Effector CD4-positive, alpha-beta T cell (primary cell): ENCODE measurements at places on chromosomes 6 and 20.

GRCh38 chr6:161373905-161374451, 100.1 kb upstream of the AGPAT4 start:
- peak; percentile 43 for DNase-seq

GRCh38 chr6:44135173-44135758, 7.9 kb downstream of the TMEM63B start:
- no peak for DNase-seq

DNA sequence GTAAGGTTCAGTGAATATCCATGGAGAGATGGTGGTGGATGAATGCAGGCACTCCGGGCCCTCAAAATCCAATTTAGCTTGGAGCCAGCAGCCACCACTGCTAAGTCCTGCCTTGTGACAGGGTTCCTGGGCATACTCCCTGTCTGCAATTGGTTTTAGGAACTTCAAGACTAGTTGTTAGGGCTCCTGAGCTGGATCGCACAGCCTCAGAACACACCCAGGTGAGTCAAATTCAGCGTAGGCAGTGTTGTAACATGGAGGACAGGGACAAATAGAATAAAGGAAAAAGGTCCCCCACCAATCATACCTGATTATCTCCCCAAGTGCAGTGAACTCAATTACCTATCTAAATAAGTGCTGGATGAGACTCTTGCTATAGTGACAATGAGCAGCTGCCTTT, 74.6 kb downstream of the PERP start:
- DNase-seq, result no peak

- no peak for DNase-seq
Observed at GRCh38 chr20:25399037-25399430, 8.4 kb upstream of the ABHD12 start.

DNA sequence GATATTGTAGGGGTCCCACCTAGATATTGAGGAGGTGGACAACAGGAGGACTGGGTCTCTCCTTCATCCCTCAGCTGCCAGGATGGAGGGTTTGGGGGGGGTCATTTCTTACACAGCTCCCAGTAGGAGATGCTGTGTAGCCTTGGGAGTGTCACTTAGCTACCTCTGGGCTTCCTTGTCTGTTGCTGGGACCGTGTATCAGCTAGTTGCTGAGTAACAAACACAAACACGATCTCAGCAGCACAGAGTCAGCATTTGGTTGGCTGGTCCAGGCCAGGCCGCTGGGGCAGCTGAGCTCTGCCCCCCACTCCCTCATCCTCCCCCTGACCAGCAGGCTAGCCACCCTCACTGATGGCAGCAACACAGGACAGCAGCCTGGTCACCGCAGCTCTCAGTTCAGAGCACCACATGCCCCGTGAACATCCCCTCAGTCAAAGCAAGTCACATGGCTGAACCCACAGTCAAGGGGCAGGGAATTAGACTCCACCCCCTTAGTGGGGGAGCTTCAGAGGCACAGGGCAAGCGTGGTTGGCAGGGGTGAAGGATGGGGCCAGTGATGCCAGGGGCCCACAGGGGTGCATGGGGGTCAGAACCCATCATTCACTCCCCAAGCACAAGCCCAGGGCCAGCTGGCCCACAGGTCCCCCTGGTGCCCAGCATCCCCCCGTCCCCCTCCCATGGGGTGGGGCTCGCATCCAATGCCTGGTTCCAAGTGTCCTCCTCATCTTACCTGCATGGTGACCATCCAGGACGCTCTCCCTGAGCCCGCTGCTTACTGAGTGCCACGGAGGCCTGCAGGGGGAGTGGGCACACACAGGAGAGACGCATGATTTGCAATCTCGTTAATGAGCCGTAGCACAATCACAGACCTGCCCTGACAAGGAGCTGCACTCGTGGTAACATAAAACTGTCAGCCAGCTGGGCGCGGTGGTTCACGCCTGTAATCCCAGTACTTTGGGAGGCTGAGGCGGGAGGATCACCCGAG, 112.4 kb downstream of the TAF4 start:
- DNase-seq, result no peak

DNA sequence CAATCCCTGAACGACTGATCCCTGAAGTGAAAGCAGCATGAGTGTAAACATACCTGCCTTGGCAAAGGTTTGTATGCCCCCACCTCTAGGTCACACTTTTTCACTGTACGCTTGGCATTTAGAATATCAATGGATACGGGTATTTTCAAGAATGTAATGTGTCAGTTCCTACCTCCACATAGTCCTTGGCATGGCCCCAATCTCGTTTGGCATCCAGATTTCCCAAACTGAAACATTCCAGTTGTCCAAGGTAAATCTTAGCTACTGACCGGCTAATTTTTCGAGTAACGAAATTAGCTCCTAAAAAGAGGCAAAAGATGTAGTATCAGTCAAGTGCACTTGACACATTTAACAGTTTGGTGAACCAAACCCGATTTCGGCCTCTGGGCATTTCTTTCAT, 315.5 kb downstream of the GMDS start:
- no peak for DNase-seq

DNA sequence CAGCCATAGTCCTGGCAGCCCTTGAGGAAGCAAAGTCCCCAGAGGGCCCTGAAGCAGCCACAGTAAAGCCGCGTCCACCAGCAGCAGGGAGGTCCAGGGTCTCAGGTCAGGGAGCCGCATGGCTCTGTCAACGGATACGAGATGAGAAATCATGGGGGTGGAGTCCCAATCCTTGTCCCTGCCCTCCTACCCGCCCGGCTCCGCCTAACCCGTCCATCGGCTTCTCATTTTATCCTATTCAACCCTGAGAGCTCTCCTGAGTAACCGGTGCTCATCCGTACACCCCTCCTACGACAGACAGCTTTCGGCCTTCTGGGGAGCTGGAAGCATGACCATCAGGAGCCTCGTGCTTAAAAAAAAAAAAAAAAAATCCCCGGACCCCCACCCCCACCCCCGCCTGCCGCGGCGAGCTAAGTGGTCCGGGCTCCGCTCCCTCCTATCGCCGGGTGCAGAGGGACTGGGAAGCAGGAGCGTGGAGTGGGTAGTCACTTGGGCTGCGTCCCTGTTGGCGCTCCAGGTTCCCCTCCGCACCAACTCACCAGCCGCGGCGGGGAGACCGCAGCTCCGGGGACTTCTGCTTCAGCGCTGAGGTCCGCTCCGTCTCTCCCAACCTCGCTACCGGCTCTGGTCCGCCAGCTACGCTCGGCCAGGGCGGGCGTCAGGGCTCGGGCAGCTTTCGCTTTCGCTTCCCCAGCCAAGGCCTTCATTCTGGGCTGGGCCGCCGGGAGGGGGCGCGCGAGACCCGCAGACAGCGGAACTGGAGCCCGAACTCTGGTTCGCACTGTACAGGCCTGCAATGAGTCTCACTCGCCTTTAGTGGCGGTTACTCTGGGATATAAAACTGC, at the start of gene TAP2:
TAP2 (minus strand) TSS at position 626 of the 845 bp plus-strand sequence; CDS start at position 120, 506 bp downstream.
- peak; percentile 99 for DNase-seq

- DNase-seq, result no peak
Observed at GRCh38 chr20:63508072-63508768, 9.3 kb upstream of the EEF1A2 start.

- no peak for DNase-seq
Observed at GRCh38 chr6:132490478-132491204, 22.3 kb downstream of the STX7 start.

DNA sequence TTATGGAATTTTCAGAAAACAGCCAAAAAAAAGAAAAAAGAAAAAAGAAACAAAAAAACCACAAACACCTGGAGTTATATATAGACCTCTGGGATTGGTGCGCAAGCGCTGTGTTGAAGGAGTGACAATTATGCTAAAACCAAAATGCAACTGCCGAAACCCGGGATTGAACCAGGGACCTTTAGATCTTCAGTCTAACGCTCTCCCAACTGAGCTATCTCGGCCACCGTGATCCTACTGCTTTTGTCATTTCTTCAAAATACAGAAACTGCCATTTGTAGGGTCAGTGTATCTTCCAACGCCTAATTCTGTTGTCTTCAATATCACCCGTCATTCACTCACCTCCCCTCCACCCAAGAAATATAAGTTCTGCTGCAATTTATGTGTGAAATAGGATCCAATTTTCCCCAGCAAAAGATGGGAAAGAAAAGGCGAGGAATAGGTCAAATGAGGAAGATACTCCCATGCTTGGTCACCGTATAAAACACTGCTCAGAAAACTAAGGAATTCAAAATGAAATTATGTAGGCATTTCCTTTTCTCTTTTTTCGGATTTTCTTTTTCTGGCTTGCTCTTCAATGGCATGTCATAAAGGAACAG, 116.0 kb downstream of the TRIM27 start:
- DNase-seq, result no peak

DNA sequence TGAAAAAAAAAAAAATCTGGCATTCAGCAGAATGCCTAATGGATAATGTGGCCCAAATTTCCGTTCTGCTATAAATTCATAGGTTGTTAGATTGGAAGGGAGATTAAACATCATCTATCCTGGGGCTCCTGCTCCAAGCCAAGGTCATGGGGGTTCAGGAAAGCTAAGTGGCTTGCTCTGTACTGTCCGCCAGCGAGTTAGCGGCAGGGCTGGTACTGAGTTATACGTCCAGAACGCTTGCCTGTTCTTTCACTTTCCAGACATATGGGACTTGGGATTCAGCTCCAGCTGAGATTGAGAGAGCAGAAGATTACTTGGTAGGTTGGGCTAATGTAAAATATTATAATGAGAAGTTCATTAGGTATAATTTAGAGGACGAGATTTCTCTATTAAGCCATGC, 858 bp downstream of the RWDD1 start:
- no peak for DNase-seq

GRCh38 chr6:28632326-28632851, 106.7 kb downstream of the GPX5 start:
- DNase-seq, result no peak

DNA sequence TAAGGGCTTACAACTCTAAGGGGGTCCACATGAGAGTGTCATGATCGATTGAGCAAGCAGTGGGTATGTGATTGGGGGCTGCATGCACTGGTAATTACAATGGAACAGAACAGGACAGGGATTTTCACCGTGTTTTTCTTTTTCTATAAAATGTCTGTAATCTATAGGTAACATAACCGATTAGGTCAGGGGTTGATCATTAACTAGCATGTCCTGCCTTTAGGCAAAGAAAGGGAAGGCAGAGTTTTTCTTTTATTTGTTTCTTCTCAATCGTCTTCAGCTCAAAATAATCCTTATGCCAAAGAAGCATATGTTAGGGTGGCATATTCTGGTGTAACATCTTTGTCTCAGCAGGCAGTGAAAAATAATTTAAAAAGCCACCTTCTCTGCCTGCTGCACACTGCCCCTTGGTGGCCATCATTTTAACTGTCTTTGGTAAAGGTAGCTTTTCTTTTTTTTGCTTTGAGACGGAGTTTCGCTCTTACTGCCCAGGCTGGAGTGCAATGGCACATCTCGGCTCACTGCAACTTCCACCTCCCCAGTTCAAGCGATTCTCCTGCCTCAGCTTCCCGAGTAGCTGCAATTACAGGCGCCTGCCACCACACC, 9.7 kb upstream of the CEP43 start:
- DNase-seq, result peak; percentile 47

GRCh38 chr6:74368746-74369145, 672.7 kb downstream of the CD109 start:
- DNase-seq, result no peak

DNA sequence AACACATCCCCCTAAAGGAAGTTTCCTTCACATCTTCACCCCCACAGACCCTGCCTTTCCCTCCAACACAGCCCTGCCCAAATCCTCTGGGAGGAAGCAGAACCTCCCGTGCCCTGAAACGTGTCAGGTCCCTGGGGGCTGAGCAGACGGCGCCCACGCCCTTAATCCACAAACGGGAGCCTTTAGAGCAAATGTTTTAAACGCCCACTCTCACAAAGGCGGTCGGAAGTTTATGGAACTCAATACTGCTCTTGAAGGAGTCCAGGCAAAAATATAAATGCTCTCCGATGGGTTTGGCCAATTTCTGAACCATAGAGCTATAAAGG, 237.1 kb upstream of the AFDN start:
- no peak for DNase-seq

GRCh38 chr6:131061041-131061750, 1.8 kb downstream of the EPB41L2 start:
- DNase-seq, result no peak

DNA sequence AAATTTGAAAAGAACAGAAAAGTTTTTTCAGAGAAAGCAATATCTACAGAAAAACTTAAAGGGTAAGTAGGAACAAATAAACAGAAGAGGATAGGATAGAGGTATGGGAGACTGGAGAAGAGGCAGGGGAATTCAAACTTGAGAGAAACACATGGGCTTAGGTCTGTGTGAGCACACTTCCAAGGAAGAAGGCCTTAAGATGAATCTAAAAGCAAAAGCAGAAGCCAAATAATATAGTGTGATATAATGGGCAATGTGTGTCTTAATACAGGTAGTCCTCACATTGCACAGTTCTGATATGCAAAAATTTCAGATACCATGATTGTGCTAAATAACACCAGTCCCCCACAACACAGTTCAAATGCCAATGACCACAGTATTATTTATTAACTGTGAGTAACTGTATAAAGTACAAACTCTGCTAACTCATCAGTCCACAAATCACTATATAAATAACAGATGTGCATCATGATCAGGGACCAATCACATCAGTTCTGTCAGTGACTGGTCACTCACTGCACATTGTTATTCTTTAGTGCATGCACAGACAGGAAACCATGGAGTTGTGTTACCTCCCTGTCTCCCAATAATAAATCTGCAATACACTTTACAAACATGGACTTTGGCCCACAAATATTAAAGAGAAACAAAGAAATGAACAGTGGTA, 18.6 kb downstream of the SNX14 start:
- DNase-seq, result no peak

DNA sequence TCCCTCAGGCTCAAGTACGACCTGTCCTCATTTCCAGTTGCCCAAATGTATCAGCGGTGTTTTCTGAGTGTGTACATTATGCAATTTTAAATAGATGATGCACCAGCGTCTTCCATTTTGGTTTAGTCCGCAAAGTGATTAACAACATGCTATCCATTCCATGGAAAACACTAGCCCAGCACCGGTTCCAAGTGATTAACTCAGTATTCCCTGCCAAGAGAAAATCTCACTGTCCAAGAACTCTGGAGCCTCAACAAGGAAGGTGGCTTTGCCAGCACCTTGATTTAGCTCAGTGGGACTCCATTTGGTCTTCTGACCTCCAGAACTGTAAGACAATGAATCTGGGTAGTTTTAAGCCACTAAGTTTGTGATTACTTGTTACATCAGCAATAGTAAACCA, 107.2 kb downstream of the FOXC1 start:
- DNase-seq, result no peak

- DNase-seq, result no peak
Observed at GRCh38 chr20:4375881-4376280, 345.8 kb upstream of the PRND start.
